ENCODE measurements at places on chromosomes 7 and 10.

DNA sequence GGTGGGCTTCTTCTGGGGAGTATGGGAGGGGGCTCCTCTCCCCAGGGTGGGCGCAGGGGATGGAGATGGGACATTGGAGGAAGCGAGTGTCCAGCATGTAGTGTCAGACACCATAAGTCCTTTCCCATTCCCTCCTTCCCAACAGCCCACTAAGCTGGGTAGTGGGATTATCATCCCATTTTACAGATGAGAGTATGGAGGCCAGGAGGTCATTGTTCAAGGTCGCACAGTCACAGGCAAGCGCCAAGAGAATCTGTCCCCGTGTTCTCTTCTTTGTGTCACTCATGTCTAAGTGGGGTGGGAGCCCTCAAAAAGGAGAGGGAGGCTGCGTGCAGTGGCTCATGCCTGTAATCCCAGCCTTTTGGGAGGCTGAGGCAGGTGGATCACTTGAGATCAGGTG lies 64.8 kb downstream of the CLIP2 start:
- DNase-seq = no peak

DNA sequence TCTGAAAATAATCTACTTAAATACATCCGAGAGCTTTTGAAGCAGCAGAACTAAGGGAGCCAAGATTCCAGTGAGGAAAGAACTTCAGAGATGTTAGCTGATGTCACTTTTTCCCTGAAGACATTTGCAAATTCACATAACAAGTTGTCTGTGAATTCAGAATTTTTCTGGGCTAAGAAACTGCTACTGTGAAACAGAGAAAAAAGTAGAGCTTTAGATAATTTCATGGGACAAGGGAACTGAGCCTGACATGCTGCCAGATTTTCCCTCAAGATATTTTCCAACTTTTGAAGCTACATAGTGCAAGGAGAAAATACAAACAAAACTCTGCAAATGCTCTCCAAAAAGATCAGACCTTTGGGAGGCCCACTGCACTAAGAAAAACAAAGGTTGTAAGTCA lies 484.2 kb downstream of the ANKRD7 start:
- DNase-seq = no peak

DNA sequence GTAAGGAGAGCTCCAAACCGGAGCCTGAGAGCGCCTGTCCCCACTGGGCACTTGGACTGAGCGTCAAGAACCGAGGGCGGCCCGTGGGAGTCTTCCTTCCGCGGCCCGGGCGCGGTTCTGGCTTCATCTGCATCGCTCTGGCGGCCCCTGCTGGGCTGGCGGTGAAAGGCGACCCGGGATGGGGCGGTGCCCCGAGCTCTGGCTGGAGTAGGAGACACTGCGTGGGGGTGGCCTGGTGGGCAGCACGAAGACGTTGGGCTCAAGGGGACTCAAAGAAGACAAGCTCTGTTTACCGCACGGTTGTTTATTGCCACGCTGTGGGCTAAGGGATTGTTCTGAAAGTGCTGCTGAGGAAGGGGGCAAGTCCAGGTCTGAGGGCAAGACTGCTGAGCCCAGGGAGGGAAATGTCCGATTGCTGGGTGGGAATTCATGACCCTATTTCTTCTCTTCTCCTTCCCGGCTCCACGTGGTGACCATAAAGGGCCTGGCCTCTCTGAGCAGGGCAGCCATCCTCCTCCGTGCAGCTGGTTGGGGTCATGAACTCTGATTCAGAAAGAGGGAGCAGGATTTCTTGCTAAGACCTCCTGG lies 29.8 kb downstream of the PLAU start:
- DNase-seq = no peak

DNA sequence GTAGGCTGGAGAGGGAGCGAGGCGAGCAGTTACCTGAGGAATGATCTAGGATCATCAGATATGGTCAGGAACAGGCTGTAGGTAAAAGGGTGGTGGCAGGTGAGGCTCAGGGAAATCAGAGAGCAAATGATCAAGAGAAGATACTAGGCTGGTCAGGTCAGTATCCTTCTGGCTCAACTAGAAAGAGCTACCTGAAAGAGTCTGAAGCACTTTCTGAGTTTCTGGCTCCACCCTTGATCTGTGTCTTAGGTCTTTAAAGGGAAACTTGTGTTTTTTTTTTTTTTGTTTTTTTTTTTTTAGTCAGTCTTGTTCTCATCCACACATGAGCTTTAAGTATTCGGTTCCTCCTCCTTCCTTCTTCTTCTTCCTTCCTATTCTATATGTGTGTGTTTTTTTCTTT lies 10.5 kb downstream of the ADAM22 start:
- DNase-seq = no peak

GRCh38 chr10:15879058-15879457 lies 18.8 kb upstream of the MINDY3 start:
- no peak for DNase-seq

GRCh38 chr10:70673929-70674559 lies 1.7 kb downstream of the ADAMTS14 start:
- no peak for DNase-seq

GRCh38 chr10:18142151-18142550 lies 1.9 kb downstream of the CACNB2 start:
- no peak for DNase-seq

DNA sequence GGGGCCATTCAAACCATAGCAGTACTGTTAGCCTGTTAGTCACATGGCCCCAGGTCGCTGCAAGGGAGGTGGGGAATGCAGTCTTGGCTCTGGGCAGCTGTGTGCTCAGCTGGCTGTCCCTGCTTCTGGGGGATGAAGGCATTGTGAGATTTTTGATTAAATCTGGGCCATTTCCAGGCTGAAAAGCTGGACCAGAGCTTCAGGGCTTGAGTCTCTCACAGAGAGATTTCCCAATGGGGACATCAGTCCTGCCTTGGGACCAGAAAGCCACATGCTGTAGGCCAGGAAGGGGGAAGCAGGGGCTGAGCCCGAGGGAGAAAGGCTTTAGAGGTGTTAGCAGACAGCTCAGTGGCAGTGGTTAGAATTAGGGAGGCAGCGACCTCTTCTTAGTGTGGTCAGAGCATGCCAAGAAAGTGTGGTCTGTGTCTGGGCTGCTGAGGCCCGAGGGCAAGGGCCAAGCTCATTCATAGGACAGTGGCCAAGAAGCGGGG lies 33.6 kb downstream of the PALD1 start:
- DNase-seq = no peak

- DNase-seq = no peak
These were observed 9.4 kb upstream of the ZC3HAV1 start for GRCh38 chr7:139118805-139119485.

GRCh38 chr10:118793545-118793944 lies 38.8 kb upstream of the CACUL1 start:
- no peak for DNase-seq

DNA sequence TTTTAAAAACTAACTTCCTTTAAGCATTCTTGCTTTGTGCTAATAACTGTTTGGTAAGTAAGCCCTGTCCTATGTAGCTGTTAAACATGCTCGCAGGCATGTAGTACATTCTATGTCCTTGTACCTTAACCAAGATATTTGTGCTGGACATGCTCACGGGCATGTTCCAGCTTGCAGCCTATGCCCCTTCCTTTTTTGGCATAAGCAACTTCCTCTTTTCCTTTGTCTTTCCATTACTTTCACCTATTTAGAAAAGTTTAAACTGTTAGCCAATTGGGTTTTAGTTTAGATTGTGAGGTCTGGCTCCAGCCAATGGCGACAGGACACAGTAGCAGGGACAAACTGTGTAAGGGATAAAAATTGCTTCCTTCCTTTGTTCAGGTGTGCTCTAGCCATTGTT lies 14.4 kb upstream of the APBB1IP start:
- DNase-seq = no peak

- DNase-seq = no peak
These were observed 4.6 kb downstream of the CHST3 start for GRCh38 chr10:71968553-71969474.

DNA sequence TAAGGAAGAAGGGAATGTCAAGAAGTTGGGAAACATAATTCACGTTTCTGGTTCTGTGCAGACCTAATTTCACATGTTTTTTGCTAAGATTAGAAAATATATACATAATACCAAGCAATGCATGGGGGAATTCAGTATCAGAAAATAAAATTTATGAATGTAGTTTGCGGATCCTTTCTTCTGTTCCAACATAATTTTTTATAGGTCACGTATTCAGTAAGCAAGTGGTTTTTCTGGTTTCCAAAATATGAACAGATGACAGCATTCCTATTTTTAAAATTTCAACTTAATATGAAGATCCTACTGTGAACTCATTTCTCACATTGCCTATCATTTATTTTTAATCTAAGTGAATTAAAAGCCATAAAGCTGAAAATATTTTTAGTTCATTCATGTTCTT lies 560.0 kb upstream of the NRG3 start:
- no peak for DNase-seq

DNA sequence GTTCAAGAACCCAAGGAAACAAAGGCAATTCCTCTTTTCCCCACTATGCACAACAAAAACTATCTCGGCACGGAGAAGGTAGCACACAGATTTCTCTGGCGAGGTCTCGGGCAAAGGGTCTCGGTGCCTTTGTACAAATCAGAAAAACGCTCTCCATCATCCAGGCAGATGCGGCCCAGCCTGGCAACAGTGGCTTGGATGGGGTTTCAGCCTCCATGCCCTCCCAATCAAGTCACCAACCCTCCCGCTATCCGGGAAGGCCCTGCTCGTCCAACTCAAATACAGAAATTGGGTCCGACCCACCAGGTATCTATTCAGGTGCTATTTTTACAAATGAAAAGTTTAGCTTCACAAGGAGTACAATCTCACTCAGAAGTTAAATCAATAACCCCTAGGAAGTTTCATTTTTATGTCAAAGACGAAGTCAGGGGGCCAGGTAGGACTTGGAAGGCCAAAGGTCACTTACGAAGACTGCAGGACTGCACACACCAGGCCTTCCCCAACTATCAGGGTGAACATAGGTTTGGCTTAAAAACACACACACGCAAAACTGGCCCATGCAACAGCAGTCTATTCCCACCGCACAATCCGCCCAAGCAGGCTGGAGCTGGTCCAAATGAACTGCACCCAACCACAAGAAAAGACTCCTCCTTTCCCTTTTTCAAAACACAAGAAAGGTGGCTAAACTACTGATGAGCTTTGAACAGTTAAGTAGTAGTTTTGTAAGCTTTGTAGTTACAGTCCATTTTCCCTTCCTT lies 43.0 kb downstream of the GNA12 start:
- DNase-seq = no peak

DNA sequence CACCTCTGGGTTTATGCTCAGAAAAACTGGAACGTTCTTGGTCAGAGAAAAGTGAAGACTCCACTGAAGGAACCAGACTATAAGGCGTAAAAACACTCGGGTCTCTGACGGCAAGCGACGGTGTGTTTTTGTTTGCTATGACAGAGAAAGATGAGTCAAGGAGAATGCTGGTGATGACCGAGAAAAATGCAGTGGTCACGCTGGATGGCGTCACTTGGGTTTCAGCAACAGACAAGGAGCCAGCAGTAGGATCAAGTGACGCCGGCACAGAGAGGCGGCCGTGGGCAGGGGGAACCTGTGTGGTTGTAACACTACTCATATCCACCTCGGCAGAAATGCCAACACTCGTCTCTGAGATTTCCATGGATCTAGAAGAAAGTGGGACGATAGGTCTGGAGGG lies 63.4 kb downstream of the KIAA1549 start:
- no peak for DNase-seq

- DNase-seq = no peak
These were observed 102.7 kb upstream of the PCDH15 start for GRCh38 chr10:54903745-54904144.

DNA sequence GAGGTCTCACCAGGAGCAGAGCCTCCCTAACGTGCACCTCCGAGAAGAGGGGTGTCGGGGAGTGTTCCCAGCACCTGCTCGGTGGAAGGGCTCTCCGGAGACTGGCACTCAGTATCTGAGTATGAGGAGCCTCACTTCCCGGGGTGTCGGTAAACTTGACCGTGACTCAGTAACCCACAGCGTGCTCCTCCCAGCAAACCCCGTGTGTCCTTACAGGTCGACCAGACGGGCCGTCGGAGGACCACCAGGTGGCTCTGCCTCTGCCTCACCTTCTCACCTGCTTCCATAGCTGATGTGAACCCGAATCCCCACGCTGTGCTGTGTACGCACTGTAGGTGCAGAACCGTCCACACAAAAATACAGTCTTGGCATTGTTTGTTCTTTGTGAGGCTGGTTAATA lies 29.0 kb upstream of the KNDC1 start:
- DNase-seq = no peak

DNA sequence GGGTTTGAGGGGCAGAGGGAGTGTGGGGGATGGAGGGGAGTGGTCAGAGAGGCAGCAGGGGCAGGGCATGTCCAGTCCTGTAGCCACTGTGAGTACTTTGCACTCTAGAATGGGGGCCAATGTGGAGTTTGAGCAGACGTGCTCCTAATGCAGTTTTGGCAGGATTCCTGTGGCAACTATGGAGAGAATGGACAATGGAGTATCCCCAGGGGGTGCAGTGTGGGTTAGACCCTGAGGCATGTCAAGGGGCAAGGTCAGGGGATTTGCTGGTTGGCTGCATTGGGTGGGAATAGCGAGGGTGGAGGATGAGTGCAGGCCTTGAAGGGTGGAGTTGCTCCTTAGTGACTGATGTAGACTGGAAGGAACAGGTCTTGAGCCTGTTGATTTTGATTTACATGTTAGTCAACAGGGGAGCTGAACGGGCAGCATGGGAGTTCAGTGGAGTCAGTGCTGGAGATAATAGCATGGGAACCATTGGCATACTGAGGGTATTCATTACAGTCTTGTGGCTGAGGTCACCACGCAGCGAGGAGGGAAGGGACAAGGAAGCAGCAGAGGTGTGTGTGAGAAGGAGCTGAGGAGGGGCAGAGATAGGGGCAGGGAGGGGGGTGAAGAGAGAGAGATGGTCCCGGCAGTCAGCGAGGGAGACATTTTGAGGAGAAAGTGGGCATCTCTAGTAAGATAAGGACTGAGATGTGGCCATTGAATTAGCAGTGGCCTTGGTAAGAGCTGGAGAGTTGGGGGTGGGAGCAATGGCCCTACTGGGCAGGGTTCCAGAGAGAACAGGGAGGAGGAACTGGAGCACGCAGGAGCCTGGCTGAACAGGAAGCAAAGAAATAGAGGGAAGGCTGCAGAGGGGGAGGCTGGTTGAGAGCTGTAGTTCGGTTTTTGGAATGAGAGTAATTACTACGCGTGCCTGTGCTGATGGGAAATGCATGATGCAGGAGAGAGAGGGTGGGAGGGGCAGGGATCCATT lies 112.7 kb downstream of the CCNY start:
- no peak for DNase-seq

DNA sequence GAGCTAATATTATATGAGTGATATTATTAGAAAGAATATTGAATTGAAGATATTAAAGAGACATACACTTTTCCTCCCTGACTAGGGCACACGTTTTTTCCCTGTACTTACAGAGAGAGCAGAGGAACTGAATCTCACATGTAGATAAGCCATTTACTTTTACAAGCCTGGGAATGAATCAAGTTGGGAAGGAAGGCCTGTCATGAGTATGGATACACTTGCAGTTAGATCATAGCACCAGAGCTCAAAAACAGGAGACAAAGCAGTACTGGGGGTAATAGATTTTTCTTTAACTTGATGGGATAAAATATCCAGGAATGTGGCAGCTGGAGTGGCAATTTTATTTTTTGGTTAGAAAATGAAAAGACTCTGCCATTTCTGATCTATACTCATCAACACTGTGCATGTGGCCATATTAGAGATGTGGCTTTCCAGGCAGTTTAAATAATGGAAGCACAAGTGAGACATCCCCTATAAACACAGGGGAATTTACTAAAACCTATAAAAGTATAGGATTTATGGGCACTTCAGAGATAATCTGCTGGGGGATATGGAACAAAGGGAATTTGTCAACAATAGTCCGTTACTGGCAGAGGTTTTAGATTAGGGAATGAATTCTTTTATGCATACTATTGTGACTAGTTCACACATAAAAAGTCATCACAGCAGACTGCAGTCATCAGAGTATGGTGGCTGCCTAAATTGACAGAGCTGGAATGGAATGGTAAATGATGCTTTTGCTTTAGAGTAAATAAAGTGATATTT lies 657.7 kb upstream of the MBL2 start:
- no peak for DNase-seq
